ENCODE measurements at places on chromosomes 4 and X.

GRCh38 chr4:121155893-121156292 is 8.2 kb downstream of the TNIP3 start:
- DNase-seq: no peak

GRCh38 chr4:110183643-110184042 is 14.8 kb downstream of the ELOVL6 start:
- no peak for DNase-seq

GRCh38 chrX:110965409-110966090 is 130.4 kb upstream of the PAK3 start:
- DNase-seq: no peak

GRCh38 chrX:38154818-38155217 is 65.9 kb downstream of the SRPX start:
- DNase-seq: no peak

GRCh38 chr4:171650543-171650942 is 162.7 kb upstream of the GALNTL6 start:
- no peak for DNase-seq

- DNase-seq: no peak
Measured at GRCh38 chr4:70183168-70183939, 12.2 kb upstream of the ODAM start.

DNA sequence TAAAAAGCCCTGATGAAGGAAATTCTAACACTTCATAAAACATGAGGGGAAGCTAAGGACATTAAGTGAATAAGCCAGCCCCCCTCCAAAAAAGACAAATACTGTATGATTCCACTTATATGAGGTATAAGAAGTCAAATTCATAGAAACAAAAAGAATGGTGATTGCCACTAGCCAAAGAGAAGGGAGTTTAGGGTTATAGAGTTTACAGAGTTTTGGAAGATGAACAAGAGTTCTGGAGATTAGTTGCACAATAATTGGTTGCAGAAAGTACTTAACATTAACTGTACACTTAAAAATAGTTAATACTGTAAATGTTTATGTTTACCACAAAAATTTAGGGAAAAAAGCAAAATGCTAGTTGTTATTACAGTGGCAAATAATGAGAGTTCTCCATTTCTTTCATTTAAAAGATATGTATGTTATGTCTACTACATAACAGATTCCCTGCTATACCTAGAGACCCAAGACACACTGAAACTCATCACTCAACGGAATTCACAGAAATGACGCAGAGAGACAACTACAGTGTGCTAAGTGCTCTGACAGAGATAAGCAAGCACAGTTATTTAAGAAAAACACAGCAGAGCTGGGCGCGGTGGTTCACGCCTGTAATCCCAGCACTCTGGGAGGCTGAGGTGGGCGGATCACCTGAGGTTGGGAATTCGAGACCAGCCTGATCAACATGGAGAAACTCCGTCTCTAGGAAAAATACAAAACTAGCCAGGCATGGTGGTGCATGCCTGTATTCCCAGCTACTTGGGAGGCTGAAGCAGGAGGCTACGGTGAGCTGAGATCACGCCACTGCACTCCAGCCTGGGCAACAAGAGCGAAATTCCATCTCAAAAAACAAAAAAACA is 37.2 kb downstream of the EIF4E start:
- DNase-seq: no peak

DNA sequence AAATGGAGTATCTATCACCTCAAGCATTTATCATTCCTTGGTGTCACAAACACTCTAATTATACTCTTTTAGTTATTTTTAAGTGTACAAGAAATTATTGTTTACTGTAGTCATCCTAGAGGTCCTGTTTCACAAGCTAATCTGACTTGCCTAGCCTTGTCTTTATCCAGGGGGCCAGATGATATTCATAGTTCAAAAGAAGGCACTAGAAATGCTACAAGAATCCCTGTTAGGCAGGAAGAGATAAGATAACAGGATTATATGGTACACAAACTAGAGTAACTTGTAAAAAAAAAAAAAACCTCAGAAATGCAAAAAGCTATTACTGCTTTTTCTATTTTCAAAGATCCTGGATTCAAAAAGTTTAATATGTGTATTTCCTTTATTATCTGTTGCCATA is 95.8 kb downstream of the MBNL3 start:
- DNase-seq: no peak

GRCh38 chrX:24333371-24333770 is 19.5 kb upstream of the SUPT20HL2 start:
- no peak for DNase-seq

DNA sequence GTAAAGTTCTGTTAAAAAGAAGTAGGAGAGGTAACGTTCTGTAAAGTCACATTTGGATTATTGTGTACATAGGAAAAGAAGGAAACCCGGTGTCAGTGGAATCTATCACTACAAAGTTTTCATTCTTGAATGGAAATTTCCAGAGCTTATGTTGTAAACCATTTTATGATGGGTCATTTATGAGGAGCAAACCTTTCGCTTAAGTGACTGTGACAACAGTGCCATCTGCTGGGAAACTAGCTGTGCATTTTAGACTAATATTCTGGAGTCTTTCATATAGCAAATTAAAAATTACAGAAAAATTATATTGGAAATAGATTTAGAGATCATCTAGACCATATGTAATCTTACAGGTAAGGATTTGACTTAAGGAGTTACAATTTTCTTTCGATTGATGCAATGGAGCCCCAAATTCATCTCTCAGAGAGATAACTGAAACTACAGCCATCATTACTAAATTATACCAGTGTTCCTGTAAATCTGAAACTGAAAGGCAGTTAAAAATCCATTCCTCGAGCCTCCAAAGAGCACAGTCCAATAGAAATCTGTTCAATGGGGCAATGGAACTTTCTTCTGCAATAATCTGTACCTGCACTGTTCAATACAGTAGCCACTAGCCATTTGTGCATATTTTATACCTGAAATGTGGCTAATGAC is 26.9 kb downstream of the ASB9 start:
- DNase-seq: peak; percentile 54

- DNase-seq: no peak
Measured at GRCh38 chrX:50081282-50081889, 119.4 kb downstream of the AKAP4 start.

- DNase-seq: no peak
Measured at GRCh38 chrX:119984652-119985051, 41.1 kb upstream of the NKAP start.

DNA sequence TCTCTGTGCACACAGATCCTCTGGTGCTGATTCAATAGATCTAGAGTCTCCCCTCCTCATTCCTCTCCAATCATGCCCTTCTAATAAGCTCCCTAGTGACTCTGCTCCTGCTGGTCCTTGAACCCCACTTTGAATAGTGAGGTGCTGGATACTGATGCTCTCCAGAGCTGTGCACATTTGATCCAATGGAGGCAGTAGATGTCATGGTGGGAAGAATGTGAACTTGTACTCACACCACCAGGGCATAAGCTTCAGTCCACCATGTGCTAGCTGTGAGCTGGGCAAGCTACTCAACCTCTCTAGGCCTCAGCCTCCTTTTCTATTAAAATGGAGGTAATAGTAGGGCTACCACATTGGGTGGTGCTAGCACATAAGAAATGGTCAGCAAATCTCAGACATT is 241.1 kb downstream of the SPATA18 start:
- DNase-seq: no peak
